ENCODE measurements at places on chromosomes 12 and 14.

DNA sequence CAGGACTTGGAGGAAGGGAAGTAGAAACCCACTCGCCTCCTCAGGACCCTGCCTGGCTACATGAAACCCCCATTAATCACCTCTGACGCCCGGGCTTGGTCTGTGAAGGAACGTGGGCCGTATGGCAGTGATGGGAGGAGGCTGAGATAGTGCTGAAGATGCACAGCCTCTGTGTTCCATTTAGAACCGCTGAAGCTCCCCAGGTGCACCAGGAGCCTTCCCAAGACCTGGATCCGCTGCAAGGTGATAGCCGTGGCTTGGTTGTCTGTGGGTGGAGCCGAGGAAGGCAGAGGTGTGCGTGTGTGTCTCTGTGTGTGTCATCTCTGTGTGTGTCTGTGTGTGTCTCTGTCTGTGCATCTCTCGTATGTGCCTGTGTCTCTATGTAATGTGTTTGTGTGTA is 293.1 kb downstream of the CACNA1C start:
- no peak for DNase-seq

- DNase-seq: no peak
Measured at GRCh38 chr12:41681898-41682297, 462.8 kb downstream of the GXYLT1 start.

GRCh38 chr14:36617824-36618223 is 35.4 kb upstream of the NKX2-8 start:
- DNase-seq: no peak

GRCh38 chr12:86772696-86773095 is 516.5 kb upstream of the MGAT4C start:
- DNase-seq: no peak

- no peak for DNase-seq
Measured at GRCh38 chr12:32907898-32908476, 11.4 kb upstream of the PKP2 start.

- no peak for DNase-seq
Measured at GRCh38 chr12:130880411-130880885, 8.6 kb downstream of the RAN start.

GRCh38 chr14:51684760-51685159 is 33.0 kb downstream of the FRMD6 start:
- no peak for DNase-seq

- no peak for DNase-seq
Measured at GRCh38 chr14:75406856-75407255, 21.0 kb upstream of the JDP2 start.

GRCh38 chr12:55720894-55721444 is 776 bp downstream of the RDH5 start:
- DNase-seq: no peak

- no peak for DNase-seq
Measured at GRCh38 chr14:91241863-91242262, 2.6 kb downstream of the GPR68 start.

DNA sequence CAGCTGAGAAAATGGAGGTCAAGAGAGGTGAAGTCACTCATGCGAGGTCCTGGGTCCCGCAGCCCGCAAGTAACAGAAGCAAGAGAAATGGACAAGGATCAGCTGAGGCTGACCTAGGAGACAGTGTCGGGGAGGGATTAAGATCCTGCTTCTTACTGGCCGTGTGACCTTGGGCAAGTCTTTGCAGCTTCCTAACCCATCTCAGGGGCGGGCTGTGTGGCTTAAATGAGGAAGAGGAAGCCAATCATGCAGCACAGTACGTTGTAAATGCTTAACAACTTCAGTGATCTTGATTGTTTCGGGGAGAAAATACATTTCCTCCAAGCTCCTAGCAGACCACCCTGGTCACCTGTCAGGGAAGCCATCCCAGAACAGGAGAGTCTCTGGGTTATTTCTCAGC is 7.1 kb upstream of the PGF start:
- no peak for DNase-seq

GRCh38 chr12:78240827-78241226 is 410.1 kb downstream of the NAV3 start:
- DNase-seq: no peak

DNA sequence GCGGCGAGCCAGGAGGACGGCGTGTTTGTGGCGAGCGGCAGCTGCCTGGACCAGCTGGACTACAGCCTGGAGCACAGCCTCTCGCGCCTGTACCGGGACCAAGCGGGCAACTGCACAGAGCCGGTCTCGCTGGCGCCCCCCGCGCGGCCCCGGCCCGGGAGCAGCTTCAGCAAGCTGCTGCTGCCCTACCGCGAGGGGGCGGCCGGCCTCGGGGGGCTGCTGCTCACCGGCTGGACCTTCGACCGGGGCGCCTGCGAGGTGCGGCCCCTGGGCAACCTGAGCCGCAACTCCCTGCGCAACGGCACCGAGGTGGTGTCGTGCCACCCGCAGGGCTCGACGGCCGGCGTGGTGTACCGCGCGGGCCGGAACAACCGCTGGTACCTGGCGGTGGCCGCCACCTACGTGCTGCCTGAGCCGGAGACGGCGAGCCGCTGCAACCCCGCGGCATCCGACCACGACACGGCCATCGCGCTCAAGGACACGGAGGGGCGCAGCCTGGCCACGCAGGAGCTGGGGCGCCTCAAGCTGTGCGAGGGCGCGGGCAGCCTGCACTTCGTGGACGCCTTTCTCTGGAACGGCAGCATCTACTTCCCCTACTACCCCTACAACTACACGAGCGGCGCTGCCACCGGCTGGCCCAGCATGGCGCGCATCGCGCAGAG is 873 bp downstream of the PLXNC1 start:
- peak; percentile 47 for DNase-seq

DNA sequence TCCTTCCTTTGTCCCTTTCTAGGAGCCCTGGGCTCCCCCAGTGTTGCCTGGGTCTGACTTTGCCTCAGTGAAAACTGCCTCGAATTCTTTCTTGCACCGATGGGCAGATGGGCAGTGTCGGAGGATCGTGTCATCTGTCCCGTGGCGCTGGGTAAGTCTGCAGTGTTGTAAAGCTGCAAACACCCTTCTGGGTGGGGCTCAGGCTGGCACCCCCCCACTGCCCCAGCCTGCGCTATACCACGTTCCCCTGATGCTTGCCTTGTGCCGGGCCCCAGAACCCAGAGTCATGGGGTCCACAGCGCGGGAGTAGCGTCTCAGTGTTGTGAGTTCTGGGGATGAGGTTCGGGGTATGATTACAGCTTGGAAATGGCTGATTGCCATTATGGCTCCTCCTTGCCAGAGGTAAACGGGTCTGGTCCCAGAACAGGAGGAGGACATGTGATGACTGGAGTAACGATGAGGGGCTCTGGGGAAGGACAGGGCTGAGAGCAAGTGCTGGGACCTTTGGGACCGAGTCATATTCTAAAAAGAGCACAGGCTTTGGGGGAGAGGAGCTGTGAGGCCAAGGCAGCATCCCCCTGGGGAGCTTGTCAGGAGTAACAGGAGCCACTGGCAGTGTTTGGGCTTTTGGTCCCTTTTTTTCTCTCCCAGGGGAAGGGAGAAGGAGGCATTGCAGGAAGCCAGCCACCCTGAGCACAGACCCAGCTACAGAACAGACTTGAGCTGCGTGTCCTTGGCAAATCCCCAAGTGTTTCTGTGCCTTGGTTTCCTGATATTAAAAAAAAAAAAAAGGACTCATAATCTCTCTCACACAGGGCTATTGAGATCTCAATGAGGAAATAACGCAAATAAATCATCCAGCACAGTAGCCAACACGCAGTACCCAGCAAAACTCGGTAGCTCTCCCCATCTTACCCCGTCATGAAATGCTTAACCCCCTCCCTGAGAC is 4.3 kb downstream of the RTL1 start:
- DNase-seq: no peak

DNA sequence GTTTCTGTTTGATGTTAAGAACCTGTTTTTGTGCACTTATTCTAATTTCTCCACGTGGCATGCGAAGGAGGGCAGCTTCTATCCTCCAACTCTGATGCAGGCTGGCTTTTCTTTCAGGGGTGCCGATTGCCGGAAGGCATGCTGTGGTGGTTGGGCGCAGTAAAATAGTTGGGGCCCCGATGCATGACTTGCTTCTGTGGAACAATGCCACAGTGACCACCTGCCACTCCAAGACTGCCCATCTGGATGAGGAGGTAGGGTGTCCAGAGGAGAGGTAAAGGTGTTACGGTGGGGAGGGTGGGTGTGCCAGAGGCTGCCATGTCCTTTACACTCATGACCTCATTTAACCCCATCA is 29.6 kb downstream of the MTHFD1 start:
- DNase-seq: no peak

GRCh38 chr12:111168009-111168900 is 200.6 kb downstream of the PHETA1 start:
- DNase-seq: no peak

GRCh38 chr12:32698285-32698684 is 19.2 kb downstream of the DNM1L start:
- peak; percentile 33 for DNase-seq

GRCh38 chr14:72753044-72753710 is 140.7 kb downstream of the DPF3 start:
- DNase-seq: no peak

GRCh38 chr14:81831128-81831820 is 297.6 kb upstream of the SEL1L start:
- no peak for DNase-seq

DNA sequence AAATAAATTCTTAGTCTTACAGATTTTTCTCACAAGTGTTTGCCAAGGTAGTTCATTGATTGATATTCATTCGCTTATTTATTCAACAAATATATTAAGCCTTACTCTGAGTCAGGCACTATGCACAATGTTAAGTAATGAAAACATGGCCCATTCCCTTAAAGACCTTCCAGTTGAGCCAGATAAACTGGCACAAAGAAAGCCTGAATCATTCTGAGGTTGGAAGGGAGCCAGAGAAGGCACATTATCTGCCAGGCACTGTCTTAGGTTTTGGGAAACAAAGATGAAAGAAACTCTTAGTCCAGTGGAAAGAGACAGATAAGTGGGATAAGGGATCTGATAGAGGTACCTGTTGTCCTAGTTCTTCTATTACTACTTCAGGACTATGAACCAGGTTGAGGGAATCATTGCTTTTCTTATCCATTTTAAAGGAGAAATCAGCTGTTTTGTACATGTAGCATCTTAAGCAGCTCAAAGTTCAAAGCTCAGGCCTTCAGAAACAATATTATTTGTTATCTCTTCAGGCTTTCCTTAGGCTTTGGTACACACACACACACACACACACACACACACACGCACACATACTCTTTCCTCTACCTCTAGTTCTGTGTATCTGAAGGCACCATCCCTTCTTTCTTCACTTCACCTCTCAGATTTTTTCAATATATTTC is 27.0 kb downstream of the PDE6H start:
- no peak for DNase-seq

DNA sequence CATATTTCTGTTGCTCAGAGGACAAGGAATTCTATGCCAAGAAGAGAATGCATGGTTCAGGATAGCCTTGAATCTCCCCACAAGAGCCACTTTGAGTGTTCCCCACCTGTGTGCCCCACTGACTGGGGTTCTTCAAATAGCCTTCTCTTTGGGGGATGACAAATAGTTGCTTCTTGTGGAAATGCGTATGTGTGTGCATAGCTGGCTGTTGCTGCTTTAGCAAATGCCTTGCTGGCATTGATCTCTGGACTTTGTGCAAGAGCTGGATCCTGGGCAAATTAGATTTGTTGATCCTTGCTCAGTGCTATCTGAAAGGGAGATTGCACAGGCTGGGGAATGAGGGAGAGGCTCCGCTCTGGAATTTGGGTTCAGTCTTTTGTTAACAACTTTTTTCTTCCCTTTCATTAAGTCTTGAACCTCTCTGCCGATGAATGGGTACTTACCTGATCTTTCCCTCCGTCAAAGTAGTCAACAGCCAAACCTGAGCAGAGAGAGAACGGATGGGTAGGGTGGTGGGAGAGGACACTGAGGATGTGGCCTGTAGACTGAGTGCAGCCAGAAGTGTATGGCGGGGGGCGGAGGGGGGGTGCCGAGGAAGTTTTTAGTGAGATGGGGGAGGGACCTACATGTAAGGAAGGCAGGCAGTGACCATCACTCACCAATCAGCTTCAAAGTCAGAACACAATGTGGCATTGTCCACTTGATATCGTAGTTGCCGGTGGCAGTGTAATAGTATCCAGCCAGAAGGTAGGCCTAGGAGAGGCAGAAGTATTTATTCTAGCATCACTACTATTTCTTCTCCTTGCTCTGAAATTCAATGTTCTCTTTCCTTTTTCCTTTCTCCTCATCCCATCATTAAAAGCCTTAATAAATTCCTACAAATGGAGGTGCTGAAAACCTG is 10.7 kb downstream of the EMG1 start:
- no peak for DNase-seq

GRCh38 chr14:36591482-36591881 is 9.1 kb upstream of the NKX2-8 start:
- no peak for DNase-seq

DNA sequence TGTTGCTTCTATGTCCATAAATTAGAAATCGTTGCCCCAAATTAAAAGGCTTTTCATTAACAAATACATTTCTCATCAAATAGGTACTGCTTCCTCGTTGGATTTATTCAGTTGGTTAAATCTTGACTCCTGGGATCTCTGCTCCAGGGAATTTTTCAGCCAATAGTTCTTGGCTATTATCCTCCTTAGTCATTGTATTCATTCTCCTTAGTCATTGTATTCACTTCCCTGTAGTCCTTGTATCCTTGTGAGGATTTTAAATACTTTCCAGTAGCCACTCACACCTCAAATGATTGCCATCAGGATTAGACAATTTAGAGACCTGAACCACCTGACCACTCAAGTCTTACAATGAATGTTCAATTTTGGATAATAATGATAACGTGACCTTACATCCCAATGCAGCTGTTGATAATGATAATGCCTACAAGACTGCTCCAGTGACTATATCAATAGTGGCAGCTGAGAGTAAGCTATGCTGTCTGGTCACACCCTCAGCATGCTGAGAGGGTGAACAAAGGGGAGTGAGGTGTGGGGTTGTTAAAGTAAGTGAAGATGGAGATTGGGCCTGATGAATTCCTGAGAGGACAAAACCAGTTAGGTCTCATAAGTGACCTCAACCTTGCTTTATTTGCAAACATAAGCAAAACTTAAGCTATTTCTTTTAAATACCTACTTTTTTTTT is 193.7 kb upstream of the RTL1 start:
- no peak for DNase-seq

GRCh38 chr12:56118688-56119357 is 757 bp downstream of the ZC3H10 start:
- no peak for DNase-seq

- no peak for DNase-seq
Measured at GRCh38 chr14:35286707-35287106, 5.5 kb upstream of the PSMA6 start.

- DNase-seq: no peak
Measured at GRCh38 chr14:77260631-77261030, 10.4 kb downstream of the NGB start.

DNA sequence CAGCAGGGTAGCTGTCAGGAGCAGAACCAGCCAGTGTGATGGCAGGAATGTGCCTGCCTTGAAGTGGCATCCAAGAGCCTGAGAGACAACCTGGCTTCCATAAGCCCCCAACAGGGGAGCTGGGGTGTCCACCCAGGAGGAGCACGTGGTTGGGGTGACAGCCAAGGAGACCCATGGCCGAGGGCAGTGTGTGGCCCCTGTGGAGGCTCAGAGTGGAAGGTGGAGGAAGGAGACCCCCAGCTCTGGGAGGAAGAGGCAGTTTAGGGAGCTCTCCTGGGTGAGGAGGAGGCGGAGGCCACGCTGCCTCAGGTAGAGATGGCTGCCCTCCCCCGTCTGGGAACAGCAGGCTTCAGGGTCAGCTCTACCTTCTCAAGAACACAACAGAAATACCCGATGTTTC is 147.0 kb downstream of the CALM1 start:
- no peak for DNase-seq

GRCh38 chr12:97512696-97513095 is 50.1 kb downstream of the RMST start:
- DNase-seq: no peak
